HCT116 (cell line): ENCODE measurements at places on chromosomes 16 and 17.

- DNase-seq: no peak
Measured at GRCh38 chr17:56887105-56887504, 26.7 kb downstream of the TRIM25 start.

DNA sequence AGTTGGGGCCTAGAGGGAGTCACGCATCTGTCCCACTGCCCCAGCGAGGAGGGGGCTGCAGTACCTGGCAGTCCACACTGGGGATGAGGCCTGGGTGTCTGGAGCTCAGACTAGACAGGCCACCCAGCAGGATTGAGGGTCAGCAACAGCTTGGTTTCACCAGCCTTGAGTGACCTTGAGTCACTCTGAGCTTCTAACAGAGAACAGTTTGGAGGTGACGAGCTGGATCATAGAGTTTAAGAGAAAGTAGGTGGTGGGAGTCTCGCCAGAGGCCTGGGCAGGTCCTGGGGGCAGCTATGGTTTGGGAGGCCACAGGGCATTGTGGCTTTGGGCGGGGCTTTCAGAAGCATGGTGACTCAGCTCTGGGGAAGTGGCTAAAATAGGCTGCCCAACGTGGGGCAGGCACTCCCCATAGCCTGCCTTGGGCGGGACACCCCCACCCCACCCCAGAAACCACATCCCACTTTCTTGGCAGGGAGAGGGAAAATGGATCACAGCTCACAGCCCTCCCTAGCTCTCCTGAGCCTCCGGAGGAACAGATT, 20.5 kb downstream of the CDC42EP4 start:
- peak; percentile 79 for DNase-seq

- DNase-seq: peak; percentile 57
Measured at GRCh38 chr16:29729116-29729521, 16.7 kb downstream of the C16orf54 start.

GRCh38 chr17:54990118-54990517, 21.6 kb downstream of the STXBP4 start:
- DNase-seq: no peak

DNA sequence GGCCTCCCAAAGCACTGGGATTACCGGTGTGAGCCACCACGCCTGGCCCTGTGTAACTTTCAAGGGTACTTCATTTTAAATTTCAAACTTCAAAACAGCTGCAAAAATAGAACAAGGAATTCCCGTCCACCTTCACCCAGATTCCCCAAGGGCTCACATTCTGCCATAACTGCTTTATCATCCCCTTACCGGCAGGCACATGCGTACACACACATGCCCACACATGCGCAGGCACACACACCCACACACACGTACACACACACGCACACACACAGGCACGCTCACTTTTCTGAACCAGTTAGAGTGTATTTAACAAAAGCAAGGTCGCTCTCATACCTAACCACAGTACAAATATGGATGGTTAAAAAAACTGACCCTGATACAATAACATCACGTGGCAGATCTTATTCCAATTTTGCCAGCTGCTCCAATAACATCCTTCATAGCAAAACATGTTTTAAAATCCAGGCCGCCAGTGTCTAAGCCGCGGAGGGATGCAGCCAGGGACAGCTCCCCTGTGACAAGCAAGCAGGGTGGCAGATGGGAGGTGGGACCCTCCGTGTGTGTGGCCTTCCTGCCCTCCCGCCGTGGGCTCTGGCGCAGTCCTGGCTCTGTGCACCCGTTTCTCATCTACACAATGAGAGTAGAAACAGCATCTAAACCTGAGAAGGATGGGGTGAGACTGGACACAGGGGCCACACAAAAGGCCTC, 23.1 kb downstream of the PDIA2 start:
- no peak for DNase-seq

DNA sequence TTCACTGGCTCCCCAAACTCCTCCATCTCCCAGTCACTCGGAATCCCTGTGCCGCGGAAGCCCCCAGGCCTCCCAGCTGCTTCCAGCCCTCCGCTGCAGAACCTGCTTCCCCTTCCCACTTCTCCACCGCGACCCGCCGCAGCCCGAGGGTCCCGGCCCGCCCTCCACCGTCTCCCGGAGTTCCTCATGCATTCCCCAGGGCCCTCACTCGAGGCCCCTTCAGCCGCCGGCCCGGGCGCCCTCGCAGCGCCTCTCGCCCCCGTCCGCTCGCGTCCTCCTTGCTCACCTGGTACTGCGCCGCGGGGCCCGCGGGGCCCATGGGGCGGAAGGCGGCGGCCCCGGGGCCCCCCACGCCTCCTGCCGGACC, 329 bp downstream of the SMARCD2 start:
- no peak for DNase-seq
